ENCODE measurements at places on chromosomes 6 and 20. TPM values are rescaled to one million over a fixed set of nuclear protein-coding genes. Genes with fewer than 3 reads are reported as not detected.
A peak's percentile ranks its signal among the peaks of the same experiment; 100 is the strongest.

DNA sequence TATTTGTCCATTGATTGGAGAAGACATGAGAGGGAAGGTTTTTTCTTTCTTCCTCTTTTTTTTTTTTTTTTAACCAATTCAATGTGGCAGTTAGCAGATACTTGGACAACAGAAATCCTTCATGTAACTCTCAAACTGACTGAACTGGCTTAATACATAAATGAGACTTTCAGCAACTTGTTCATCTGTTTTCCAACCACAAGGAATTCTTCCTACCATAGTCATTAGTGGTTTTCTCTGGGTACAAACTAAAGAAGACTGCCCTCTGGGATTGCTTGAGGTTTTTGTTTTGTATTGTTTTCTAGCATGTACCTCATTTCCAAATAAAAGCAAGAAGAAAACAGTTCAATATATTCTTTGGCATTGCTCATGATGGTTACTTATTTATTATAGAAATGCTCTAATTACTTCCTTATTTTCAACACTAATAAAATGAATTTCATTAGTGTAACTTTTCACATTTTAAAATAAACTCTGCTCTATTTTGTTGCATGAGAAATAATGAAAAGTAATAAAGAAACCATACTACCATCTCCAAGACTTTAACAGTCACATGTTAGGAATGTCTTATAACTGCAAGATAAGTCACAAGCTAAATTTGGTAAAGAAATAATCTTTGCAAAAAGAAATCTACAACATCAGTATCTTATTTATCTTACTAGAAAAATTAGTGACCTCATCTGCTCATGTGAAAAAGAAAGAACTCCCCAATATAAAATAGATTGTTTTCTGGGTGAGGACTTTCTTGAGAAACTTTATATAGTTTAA, 52.0 kb downstream of the ME1 start:
- DNase-seq: no peak

DNA sequence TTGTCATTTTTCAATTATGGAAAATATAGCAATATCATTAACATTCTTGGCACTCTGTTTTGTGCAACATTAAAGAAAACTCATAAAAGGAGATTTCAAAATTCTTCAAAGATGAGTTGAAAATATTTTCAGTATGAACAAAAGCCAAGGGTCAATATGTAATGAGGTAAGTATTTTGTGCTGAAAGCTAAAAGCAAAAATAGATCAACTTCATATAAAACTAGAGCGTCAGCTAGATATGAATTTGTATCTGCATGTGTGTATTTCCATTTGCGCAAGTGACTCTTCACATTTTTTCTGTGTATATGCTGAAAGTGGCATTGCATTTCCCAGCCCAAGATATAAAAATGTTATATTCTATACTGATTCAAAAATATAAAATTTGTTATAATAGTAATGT, 492.1 kb upstream of the EYS start:
- no peak for DNase-seq

Gene BTNL2
- not detected for total RNA-seq

- DNase-seq: no peak
Observed at GRCh38 chr6:25874822-25875562, 949 bp upstream of the SLC17A3 start.

DNA sequence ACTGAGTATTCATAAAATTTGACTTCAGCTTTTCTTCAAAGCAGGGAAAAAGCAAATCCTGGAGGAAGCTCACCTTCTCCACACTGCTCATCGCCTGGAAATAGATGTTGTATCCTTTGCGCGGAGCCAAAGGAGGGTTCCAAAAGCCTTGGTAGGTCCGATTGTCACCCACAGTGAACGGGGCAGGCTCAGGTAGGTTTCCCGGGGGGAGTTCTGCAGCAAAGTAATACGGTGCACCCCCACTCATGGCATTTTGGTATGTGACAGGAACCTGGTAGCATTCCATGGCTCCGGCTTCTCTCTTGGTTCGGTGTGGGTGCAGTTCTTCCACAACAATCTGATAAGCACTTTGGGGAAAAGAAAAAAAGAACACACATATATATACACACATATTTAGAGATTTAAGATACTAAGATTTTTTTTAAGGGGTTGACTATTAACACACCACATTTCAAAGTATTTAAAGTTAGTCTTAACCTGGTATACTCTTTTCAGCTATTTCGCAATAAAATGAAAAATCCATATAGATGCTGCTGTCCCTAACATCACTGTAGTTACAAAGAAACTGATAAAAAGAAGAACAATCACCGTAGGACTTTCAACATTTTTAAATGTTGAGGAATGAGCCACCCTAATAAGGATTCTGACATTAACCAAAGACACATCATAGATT, 166.7 kb upstream of the THEMIS start:
- no peak for DNase-seq

Gene KCNK5
- not detected for total RNA-seq

Gene SLC18B1
- 3.3 TPM for total RNA-seq

GRCh38 chr6:19562468-19562867, 274.7 kb upstream of the ID4 start:
- DNase-seq: no peak

DNA sequence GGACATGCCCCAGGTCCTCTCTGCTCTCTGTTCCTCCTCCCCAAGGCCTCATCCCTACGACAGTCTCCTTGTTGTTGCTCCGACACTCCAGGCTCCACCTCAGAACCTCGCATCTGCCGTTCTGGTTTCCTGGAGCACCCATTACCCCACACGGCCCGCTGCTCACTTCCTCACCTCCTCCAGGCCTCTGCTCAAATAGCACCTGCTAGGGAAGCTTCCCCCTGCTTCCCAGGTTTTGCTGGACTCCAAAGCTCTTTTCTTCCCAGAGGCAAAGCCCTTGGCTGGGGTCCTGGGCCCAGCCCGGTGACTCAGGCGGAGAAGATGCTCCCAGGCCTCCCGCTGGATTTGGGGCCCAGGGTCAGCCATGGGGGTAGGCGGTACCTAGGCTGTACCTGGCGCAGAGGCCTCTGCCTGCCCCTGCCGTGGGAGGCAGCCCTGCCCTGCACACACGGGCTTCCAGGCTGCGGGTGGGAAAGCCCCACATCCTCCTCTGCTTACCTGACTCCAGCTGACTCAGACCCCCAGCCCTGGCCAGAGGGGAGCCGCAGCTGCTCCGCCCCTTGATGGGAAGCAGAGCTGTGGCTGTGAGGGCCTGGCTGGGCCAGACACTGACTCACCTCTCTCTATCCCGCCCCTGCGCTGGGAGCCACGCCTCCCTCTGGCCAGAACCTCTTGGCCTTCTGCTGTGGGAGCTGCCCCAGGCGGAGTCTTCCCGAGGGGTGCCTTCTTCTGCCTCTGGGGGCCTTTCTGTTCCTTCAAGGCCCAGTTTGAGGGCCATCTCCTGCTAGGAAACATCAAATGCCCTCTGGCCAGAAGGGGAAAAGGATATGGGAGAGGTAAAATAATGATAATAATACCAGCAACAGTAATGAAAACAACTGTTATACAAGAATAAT, 130.5 kb downstream of the CEBPB start:
- DNase-seq: peak; percentile 89

Gene METTL24
- total RNA-seq: not detected

Gene GABRR1
- total RNA-seq: not detected

DNA sequence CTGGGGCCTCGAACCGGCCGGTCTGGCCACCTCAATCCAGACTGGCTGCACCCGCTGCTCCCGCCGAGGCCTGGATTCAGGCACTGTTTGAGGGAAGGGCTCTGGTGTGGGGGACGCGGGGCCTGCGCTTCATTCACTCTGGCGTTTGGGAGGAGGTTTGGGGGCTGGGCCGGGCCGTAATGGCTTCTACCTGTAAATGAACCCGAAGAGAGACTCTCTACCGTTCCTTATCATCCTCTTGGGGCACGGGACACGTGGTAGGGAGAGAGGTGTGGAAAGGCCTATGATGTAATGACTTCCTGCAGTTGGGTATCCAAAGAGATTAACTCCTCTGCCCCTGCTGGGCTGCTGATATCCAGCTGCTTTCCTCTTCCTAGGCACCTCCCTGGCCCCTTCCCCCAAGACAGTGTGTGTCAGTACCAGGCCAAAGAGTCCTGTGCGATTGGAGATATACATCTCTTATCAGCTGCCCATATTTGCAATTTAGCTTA, 1.8 kb downstream of the FOXO3 start:
- DNase-seq: no peak

Gene SNAI1
- total RNA-seq: 13.0 TPM

DNA sequence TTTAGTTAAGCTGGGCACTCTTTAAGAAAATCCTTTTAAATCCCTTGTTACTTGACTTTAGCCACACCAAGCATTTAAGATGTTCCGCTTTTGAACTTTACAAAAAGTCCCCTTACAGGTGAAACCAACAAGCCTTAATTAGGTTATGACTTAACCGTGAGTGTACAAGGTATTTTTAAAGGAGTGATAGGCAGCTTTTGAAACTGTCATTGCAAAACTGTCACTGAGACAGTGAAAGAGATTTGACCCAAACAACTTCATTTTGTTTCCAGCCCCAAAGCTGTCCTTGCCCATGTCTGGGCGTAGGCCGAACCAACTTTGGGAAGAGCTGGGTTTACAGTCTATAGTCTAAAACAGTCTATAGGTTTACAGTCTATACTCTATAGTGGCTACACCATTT, 305.4 kb downstream of the FARS2 start:
- DNase-seq: no peak

DNA sequence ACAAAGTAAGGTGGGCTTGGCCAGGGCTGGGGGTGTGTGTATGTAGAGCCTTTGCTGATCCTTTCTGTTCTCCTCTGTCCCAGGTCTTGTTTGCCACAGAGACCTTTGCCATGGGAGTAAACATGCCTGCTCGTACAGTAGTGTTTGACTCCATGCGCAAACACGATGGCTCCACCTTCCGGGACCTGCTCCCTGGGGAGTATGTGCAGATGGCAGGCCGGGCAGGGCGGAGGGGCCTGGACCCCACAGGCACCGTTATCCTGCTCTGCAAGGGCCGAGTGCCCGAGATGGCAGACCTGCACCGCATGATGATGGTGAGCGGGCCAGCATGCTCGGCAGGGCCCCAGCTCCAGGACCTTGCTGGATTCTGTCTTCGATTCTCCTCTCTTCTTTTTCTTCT, 6.2 kb downstream of the DXO start:
- no peak for DNase-seq

- no peak for DNase-seq
Observed at GRCh38 chr6:26295691-26296555, 69.1 kb upstream of the BTN3A2 start.

GRCh38 chr6:39256294-39256940, 27.1 kb upstream of the KCNK5 start:
- DNase-seq: no peak
